ENCODE measurements at places on chromosomes 5 and 9. TPM values are rescaled to one million over a fixed set of nuclear protein-coding genes. Genes with fewer than 3 reads are reported as not detected.

GRCh38 chr5:146081556-146081955 is 23.8 kb downstream of the PLAC8L1 start:
- no peak overlapping the region for H3K4me3 ChIP-seq
- no peaks in the 10 kb centered on the region for H3K4me1 ChIP-seq
- H3K36me3 ChIP-seq: no peaks in the 10 kb centered on the region

GRCh38 chr5:151925340-151925739 is 689 bp upstream of the GLRA1 start:
- H3K4me3 ChIP-seq: no peak overlapping the region
- H3K4me1 ChIP-seq: no peaks in the 10 kb centered on the region

Gene CER1
- total RNA-seq: not detected

DNA sequence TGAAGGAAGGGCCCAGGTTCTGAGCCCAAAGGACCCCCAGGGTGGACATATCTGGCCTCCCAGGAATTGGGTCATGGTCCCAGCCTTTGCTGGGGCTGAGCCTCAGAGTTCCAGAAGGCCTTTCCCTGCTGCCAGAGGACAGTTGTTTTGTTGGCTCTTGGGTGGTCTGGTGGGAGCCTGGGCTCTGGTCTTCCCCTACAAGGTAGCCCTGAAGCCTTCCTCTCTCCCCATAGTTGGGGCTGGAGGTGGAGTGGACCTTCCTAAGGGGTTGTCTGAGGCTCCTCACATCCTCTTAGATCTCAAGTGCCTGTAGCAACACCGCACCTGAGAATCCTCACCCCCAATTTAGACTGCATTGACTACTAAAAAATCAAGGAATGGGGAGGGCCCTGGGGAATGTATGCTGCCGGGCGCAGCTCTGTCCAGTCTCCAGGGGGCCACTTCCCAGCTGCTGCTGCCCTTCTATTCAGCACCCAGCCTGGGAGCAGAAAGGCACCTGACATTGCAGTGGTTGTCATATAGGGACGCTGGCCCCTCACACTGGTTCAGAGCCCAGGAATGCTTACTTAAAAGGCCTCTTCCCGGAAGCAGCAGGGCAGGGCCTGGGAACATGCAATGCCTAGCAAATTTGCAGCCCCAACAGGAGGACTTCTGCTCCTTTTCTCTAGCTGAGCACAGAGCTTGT is 66.4 kb downstream of the IL31RA start:
- H3K36me3 ChIP-seq: no peaks in the 10 kb centered on the region
- DNase-seq: no peak
- H3K4me1 ChIP-seq: no peaks in the 10 kb centered on the region
- no peaks in the 10 kb centered on the region for H3K27me3 ChIP-seq

GRCh38 chr5:170388818-170389549 is at the start of gene KCNMB1:
TSS of gene KCNMB1 (minus strand) at chr5:170389367. CDS start at chr5:170385447, 3,920 bp downstream.
- no peaks in the 10 kb centered on the region for H3K4me1 ChIP-seq
- no peak for DNase-seq
- H3K4me3 ChIP-seq: no peak within 1 kb of the TSS
- H3K36me3 ChIP-seq: no peaks in the 10 kb centered on the region
- H3K27me3 ChIP-seq: no peaks in the 10 kb centered on the region
- no peak within 1 kb of the TSS for H3K27ac ChIP-seq

- no peak for DNase-seq
- H3K4me1 ChIP-seq: no peaks in the 10 kb centered on the region
- H3K27ac ChIP-seq: no peak overlapping the region
- H3K27me3 ChIP-seq: no peaks in the 10 kb centered on the region
- H3K4me3 ChIP-seq: no peak overlapping the region
- no peaks in the 10 kb centered on the region for H3K36me3 ChIP-seq
Measured at GRCh38 chr5:147617191-147617606, 107.3 kb upstream of the DPYSL3 start.
